ENCODE measurements at places on chromosomes 7 and 10. TPM values are rescaled to one million over a fixed set of nuclear protein-coding genes. Genes with fewer than 3 reads are reported as not detected.
A peak's percentile ranks its signal among the peaks of the same experiment; 100 is the strongest.

DNA sequence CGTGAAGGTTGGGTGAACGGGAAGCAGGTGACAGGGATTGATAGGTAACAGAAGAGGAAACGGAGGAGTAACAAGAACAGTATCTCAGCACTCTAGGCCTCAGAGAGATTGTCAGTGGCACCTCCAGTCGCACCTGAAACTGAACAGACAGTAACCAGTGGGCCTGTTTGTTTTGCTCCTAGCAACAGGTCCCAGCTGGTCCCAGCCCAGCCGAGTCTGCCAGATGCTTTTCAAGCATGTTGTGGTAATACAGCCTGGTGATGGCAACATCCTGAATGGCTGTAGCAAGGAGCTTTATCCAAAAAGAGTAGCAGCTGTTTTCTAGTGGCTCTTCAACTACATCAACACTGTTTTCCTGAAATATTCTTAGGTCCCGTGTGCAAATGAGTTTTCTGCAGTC is 4.7 kb downstream of the CACNB2 start:
- no peak overlapping the region for H3K4me3 ChIP-seq
- no peak for DNase-seq
- no peak overlapping the region for H3K27ac ChIP-seq
- peaks cover 7% of the 10 kb centered on the region for H3K4me1 ChIP-seq
- no peaks in the 10 kb centered on the region for H3K36me3 ChIP-seq

DNA sequence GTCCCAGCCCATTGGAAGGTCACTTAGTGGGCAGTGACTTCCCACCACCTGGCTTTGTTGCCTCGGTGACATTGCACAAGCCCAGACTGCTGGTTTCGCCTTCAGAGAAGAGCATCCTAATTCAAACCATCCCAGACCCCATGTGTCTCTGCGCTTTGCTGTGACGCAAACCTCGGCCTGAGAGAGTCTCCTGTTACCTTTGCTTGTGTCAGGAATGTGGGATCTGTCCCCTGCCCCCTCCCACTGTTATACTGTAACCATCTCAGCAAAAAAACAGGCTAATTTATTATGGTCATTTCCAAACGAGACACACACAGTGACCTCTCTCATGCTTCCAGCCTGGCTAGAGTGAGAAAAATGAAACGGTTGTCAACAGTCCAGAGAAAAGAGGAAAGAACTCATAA is 25.0 kb upstream of the AQP1 start:
- H3K27me3 ChIP-seq, result peaks cover 26% of the 10 kb centered on the region
- H3K4me3 ChIP-seq, result no peak overlapping the region
- H3K27ac ChIP-seq, result no peak overlapping the region
- no peak for DNase-seq
- H3K4me1 ChIP-seq, result peaks cover 11% of the 10 kb centered on the region

GRCh38 chr7:93949423-93949822 is 27.9 kb downstream of the GNG11 start:
- no peak overlapping the region for H3K27ac ChIP-seq
- DNase-seq, result peak; percentile 90
- no peaks in the 10 kb centered on the region for H3K4me1 ChIP-seq
- H3K27me3 ChIP-seq, result no peaks in the 10 kb centered on the region
- H3K36me3 ChIP-seq, result no peaks in the 10 kb centered on the region

The KCNH2 gene
- 4.6 TPM for total RNA-seq

The OR2A7 gene
- total RNA-seq, result 0.64 TPM
